Melanocyte of skin (primary cell): ENCODE measurements at places on chromosomes 3 and 15. TPM values are rescaled to one million over a fixed set of nuclear protein-coding genes. Genes with fewer than 3 reads are reported as not detected.

ARL8B gene
- total RNA-seq: 71.2 and 109 TPM in 2 replicates

SPESP1 gene
- total RNA-seq: 2.0 and 9.3 TPM in 2 replicates

IL17RE gene
- total RNA-seq: 1.3 and 2.8 TPM in 2 replicates

TF gene
- 0.36 and 1.0 TPM in 2 replicates for total RNA-seq

STOML1 gene
- 11.3 and 13.4 TPM in 2 replicates for total RNA-seq

GALNT15 gene
- total RNA-seq: 0.33 and 2.5 TPM in 2 replicates

STAC gene
- total RNA-seq: under 0.01 TPM in 1 of 2 replicates, not detected in the other

C3orf80 gene
- total RNA-seq: not detected in 2 replicates

BCHE gene
- total RNA-seq: 26.6 and 46.3 TPM in 2 replicates

PAK6 gene
- 0.36 and 1.4 TPM in 2 replicates for total RNA-seq

CEP63 gene
- 10.3 and 11.3 TPM in 2 replicates for total RNA-seq

DLEC1 gene
- under 0.01 TPM in 2 replicates for total RNA-seq

SMAD6 gene
- 0.69 and 1.8 TPM in 2 replicates for total RNA-seq

ELL3 gene
- total RNA-seq: 0.73 and 1.7 TPM in 2 replicates

SLC12A1 gene
- total RNA-seq: under 0.01 and 0.15 TPM in 2 replicates

SLC6A20 gene
- total RNA-seq: not detected in 2 replicates

WDR6 gene
- 52.0 and 60.0 TPM in 2 replicates for total RNA-seq

NANOGP8 gene
- not detected in 2 replicates for total RNA-seq

TUSC7 gene
- total RNA-seq: not detected in 2 replicates

OXTR gene
- total RNA-seq: 0.69 and 0.73 TPM in 2 replicates

RASGRF1 gene
- 0.34 and 3.3 TPM in 2 replicates for total RNA-seq

PLA2G4E gene
- not detected in 2 replicates for total RNA-seq

ZNF662 gene
- 0.69 and 0.73 TPM in 2 replicates for total RNA-seq

ZDHHC23 gene
- total RNA-seq: 1.00 and 1.1 TPM in 2 replicates

RLBP1 gene
- total RNA-seq: 0.73 TPM in 1 of 2 replicates, not detected in the other

UCN2 gene
- 22.5 and 62.3 TPM in 2 replicates for total RNA-seq

CLEC3B gene
- not detected in 2 replicates for total RNA-seq

RPN1 gene
- total RNA-seq: 440 and 575 TPM in 2 replicates

SLC27A2 gene
- not detected in 2 replicates for total RNA-seq

EXD1 gene
- under 0.01 TPM in 1 of 2 replicates, not detected in the other for total RNA-seq

HIGD1A gene
- 157 and 183 TPM in 2 replicates for total RNA-seq

GCNT3 gene
- 0.31 and 0.33 TPM in 2 replicates for total RNA-seq

C15orf61 gene
- total RNA-seq: 3.1 and 3.3 TPM in 2 replicates

CLDN18 gene
- not detected in 2 replicates for total RNA-seq

POTEB3 gene
- total RNA-seq: not detected in 2 replicates

RPP25 gene
- total RNA-seq: 29.6 and 31.3 TPM in 2 replicates

TMIE gene
- not detected in 2 replicates for total RNA-seq

MYL3 gene
- total RNA-seq: not detected in 2 replicates

SLC22A14 gene
- total RNA-seq: under 0.01 and 0.15 TPM in 2 replicates

UACA gene
- total RNA-seq: 43.7 and 47.3 TPM in 2 replicates

PCBP4 gene
- total RNA-seq: 21.3 and 46.2 TPM in 2 replicates
